Cerebellar cortex (tissue), 1 donor: ENCODE measurements at places on chromosomes 7 and 10.

DNA sequence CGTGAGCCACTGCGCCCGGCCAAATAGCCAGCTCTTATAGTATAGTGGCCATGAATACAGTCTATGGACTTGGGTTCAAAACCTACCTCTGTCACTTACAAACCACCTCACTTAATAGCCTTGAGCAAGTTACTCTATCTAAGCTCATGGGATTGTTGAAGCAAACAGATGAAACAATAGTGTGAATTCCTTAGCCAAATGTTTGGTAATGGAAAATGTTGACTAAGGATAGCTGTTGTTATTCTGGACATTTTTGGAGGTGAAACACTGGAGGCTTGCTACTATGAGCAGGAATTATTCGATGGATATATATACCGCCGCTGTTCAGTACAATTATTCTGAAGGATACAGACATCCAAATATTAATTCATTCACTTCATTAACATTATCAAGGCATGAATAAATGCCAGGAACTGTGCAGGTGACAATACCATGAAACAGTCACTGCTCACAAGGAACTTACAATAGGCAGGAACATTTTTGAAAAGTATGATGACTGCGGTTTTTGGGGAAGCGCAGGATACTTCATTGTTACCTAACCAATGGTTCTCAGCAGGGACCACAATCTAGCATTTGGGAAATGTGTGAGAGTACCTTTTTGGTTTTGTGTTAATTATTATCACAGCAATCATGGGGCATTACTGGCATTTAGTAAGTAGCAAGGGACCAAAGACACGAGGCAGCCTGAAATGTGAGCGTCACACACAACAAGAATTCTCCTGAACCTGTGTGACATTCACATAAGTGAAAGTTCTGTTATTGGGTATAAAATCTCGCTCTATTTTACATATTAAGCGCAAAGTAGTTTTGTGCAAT lies 55.7 kb downstream of the CUBN start:
- no peak for DNase-seq

DNA sequence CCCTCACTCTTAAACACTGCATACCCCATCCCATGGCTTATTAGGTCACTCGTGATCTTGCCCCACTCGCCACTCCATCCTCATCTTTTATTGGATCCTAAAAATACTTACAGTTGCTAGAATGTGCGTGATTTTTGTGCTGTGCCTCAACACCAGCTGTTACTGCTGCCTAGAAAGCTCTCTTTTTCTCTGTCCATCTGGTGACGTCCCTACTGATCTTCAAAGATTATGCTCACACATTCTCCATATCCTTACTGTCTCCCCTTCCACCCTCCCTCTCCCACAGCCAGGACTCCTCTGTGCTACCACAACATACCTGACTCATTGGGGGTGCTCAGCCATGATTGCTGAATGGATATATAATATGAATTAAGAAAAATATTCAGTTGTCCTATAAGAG lies 42.0 kb downstream of the CDK6 start:
- no peak for DNase-seq

DNA sequence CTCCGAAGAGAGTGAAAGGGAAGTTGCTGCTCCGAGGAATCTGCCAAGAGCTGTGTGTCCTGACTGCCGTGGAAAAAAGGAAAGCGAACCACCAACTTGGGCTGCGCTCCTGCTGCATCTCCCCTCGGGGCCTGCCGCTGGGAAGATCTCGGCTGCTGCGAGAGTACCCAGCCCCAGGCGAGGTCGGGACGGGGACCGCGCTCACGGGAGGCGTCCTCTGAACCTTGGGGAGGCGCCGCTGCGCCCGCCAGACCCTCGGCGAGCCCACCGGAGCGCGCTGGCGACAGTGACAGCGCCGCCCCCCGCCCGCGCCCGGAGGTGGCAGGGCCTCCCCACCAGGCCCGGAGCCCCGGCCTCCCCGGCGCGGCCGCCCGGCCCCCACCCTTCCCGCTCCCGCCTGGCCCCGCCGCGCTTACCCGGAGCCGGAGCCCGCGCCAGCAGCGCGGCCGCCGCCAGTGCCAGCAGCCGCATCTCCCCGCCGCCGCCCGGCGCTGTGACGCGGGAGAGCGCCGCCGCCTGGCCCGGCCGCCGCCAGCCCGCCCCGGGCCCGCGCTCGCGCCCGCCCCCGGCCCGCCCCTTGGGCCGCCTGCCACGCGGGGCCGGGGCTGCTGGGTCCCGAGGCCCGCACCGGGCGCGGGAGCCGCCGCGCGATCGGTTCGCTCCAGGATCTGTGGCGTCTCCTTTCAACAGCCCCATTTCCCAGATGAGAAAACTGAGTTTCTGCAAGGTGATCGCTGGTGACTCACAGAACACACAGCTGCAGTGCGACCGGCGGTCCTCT lies at the start of gene VSTM4:
VSTM4 (minus strand) TSS at position 508 of the 781 bp plus-strand sequence; CDS start at position 471, 37 bp downstream.
- DNase-seq = no peak

GRCh38 chr7:129009437-129009836 lies 45.5 kb downstream of the TNPO3 start:
- no peak for DNase-seq

DNA sequence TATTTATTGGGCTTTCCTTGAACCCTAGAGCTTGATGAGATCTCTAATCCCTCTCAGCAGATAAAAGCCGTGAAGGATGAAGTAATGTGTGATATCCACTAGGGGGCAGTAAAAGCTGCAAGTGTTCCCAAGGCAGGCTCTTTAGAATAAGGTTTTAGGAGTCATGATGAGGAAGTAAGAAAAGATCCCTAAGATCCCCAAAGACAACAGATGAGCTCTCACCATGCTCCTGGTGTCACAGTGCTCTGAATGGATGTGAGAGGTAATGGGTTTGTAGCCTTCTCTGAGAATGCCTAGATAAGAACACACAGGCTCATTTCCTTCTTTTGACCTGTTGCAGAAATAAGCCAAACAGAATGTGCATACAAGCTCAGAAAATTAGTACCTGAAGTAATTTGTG lies 70.4 kb upstream of the ITPRID1 start:
- peak; percentile 70 for DNase-seq

DNA sequence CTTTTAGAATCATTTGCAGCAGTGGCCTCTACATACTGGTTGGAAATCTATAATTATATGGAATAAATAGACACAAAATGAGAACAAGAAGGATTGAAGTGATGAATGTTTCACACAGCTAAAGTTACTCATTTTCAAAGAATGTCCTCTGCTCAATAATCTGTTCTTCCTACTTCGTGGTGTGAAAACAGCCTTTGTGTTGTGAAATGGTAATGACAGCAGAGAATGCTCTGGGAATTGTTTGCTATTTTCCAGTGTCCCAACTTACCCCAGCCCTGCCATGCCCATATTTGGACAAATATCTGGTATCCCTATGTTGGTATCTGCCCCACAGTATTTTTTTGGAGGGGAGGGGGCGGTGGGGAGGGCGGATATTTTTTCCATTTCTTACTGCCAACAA lies 130.4 kb downstream of the GLI3 start:
- DNase-seq = no peak

- DNase-seq = no peak
Measured at GRCh38 chr7:81725003-81725811, 44.6 kb downstream of the HGF start.

DNA sequence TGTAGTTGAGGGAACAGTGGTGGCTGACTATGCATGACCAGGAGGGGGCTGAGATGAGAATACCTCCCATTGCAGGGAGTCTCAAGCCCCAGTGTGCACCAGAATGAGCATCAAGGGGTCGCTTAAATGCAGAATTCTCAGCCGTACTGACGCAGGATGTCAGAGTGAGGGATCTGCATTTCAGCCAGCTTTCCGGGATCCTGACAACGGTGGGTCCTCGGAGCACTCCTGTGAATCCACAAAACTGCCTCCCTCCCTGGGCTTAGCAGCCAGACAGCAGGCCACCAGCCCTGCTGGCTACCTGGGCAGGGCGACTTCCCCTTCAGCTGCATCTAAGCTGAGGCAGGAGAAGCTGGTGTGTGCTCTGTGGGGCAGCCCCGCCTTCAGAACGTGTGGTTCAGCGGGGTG lies 21.8 kb upstream of the LOXL4 start:
- no peak for DNase-seq

- no peak for DNase-seq
Measured at GRCh38 chr7:98934267-98934666, 55.9 kb downstream of the TRRAP start.

DNA sequence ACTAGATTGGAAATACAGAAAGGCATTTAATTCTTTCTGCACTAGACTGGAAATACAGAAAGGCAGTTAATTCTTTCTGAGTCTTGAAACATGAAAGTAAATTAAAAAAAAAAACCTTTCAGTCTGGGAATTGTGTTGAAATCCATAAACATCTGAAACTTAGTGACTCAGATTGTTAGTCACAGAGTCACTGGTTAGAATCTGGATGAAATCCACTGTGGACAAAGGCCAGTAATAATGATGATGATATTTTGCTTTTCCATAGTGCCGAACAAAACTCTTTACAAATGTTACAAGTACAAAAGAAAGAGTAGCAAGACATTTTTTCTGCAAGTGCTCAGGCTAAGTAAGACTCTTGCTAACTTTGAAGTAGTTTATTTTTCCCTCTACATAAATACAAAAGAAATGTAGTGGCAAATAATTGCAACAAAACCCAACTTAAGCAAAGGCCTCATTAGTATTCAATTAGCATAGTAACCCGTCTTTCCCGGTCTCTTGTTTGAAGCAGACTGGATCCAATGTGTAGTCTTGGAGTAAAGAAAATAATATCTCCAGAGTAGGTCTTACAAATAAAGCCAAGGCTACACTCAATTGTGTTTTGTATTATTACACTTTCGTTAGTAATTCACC lies 5.8 kb upstream of the PRTFDC1 start:
- DNase-seq = no peak

DNA sequence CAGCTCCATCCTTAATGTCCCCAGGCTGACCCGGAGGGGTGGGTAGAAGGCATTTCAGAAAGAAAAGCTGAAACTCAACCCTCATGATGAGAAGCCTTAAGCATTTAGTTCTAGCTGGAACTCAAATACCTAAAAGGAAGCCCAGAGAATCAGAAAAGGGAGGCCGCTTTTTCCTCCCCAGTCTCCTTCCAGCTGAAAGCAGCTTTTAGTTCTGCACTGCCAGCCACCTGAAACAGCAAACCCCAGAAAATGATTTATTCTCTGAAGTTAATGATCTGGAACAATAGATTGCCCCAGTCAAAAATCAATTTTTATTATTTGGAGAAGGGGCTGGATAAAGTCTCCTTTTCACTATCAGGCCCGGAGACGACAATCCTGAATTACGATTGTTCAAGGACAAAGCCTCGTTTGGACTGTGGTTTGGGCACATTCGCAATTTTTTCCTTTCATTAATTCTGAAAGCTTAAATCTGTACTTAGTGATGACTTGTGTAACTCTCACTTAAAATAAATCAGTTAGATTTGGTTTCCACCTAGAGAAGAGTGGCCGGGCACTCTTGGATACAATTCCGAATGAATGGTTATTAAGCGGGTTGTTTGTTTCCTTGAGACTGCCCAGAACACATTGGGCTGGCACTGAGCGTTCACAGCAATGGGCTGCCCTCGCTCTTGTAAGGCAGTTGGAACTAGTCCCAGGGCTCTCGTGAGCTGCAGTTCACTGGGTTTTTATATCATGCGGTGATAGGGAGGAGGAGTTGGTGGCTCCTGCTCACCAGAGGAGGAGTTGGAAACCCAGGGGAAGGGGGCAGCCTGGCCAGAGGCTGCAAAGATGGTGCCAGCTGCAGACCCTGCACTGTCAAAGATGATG lies 262.2 kb downstream of the CCSER2 start:
- DNase-seq = no peak

DNA sequence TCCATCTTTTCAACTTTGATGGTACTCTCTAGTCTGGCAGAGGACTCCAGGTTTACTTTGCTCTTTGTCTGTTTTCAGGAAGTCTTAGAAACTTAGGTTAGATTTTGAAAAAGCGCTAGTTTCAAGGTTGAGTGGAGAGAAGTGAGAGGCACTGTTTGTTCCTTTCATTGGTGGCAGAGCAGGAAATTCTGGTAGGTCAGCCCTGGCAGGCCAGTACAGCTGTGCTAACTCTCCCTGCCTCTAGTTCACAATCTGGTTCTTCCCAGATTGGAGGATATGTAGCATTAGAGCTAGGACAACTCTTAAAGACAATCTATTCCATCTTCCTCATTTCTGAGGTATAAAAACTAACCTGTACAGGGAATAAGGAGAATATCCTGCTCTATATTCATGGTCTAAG lies 160.9 kb upstream of the FZD1 start:
- DNase-seq = no peak

DNA sequence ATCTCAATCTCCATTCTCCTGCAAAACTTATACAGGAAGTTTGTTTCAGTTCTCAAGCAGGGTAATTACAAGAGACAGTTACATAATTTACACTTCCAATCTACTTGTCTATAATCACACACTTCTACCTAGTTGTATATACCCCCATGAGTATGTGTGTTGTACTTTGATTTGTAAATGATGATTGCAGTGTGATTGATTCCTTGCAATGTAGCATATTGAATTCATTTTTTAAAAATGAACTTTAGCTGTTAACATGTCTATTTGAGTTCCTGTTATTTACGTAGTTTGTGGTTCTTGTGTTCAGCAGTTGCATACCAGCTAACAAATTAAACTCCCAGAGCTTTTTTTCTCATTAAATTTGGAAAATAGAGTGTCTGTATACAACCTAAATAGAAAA lies 102.5 kb upstream of the SAMD8 start:
- DNase-seq = no peak

DNA sequence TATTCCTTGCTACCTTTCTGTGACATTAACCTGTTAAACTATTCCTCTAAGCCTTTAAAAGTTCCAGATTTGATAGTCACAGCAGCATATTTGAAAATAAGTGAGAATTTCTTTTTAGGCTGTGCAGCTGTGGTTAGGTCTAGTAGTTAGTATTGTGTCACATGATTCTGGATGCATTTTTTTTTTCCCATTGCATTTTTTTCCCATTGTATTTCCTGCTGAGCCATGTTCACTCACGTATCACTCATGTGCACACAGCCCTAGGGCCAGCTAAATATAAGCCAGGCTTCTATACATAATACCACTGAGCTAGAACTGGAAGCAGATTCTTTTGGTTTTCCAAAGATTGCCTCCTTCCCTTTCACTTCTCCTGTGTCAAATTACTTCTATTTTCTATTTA lies 37.4 kb downstream of the DNAJC9 start:
- DNase-seq = no peak

DNA sequence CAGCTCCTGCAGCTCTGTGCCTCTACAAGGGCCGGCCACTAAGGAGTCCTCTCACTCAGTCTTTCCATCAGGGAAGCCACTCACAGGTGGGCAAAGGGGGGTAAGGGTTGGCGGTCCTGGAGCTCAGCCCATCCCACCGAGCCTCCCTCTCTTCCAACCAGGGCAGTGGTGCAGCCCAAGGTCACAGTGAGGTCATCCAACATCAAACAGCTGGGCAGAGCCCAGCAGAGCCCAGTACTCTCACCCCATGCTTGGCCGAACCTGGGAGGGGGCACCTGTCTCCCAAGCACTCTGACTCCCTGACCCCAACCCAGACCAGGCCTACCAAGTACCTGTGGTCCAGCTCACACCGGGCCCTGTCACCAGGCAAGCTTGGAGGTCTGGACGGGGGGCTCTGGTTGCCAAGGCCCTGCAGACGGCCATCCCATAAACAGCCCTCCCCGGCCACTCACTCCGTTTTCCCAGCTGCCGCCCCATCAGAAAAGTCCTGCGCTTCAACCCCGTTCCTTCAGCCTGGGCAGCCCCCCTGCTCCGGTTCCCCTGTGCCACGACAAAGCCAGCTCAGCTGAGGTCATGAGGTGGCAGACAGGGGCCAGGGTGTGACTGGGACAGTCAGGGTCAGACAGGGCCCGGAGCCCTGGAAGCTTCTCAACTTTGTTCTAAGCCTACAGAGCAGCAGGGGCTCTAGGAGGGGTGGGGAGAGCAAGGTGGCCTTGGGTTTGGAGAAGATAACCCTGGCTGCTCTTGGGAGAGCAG lies 27.5 kb downstream of the PDGFA start:
- DNase-seq = no peak

- DNase-seq = no peak
Measured at GRCh38 chr10:37865957-37866803, 8.8 kb upstream of the ZNF248 start.
